Lower leg skin (tissue), 4 donors: ENCODE measurements at places on chromosomes 16 and 17. TPM values are rescaled to one million over a fixed set of nuclear protein-coding genes. Genes with fewer than 3 reads are reported as not detected.

SHISA9 gene
- total RNA-seq: 0.30 TPM

CSH1 gene
- not detected for total RNA-seq

CCDC40 gene
- 1.2 TPM for total RNA-seq

RNF222 gene
- 15.3 TPM for total RNA-seq

DNA sequence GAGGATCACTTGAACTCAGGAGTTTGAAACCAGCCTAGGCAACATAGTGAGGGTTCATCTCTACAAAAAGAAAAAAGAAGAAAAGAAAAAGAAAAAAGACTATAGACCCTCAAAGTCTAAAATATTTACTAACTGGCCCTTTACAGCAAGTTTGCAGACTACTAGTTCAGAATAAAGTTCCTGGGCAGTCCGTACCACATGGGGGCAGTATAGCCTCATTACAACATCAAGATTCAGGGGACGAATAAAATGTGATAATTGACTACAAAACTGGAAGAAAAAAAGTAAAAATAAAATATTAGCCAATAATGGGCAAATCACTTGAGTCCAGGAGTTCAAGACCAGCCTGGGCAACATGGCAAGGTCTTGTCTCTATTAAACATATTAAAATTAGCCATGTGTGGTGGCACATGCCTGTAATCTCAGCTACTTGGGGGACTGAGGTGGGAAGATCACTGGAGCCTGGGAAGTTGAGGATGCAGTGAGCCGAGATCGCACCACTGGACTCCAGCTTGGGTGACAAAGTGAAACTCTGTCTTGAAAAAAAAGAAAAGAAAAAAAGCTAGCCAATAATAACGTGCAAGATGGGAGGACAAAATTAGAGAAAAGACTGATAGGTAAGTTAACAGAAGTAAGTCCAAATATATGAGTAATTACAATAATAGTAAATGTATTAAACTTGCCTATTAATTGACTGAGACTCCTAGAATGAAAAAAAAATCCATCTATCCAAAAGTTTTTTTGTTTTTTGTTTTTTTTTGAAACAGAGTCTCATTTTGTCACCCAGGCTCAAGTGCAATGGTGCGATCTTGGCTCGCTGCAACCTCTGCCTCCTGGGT, 129.4 kb upstream of the SEC14L1 start:
- DNase-seq: no peak

DNA sequence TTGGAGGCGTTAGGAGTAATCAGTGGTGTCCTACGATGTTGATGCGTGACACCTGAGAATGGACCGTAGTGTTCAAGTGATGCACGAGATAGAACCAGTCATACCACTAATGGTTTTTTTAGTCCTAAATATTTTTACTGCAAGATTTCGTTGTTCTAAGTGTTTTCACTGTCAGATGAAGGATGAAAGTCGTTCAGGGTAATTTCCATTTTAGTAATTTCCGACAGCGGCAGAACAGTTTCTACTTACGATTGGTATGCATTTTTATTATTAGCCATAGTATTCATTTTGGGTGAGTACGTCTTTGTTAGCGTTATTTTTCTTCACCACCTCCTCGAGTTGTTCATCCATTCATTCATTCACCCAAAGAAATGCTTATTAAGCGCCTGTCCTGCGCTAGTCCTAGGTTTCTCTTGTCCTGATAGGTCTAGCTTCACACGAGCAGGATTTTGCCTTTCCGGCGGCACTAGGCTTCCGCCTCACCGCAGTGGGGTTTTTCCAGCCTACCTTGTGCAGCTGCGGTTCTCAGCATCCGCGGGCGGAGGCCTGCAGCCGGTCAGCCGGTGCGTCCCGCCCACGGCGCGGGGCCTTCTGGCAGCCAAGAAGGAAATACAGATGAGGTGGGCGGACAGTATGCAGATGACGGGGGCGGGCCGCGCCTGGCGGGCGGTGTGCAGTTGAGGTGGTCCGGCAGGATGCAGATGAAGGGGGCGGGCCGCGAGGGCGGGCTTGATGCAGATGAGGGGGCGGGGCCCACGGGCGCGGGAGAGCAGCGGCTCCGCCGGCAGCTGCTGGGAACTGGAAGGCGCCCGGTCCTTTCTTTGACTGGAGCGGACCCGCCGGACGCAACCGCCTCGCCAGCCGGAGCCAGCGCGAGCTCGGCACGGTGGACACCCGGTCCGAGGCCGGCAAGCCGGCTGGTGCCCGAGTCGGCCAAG, 146.4 kb downstream of the SPECC1 start:
- peak; percentile 94 for DNase-seq

ANKFN1 gene
- total RNA-seq: 3.1 TPM

TPPP3 gene
- 118 TPM for total RNA-seq

PIK3R5 gene
- 10.7 TPM for total RNA-seq

GRCh38 chr17:302300-302698, 50.3 kb downstream of the RPH3AL start:
- DNase-seq: no peak

- no peak for DNase-seq
Observed at GRCh38 chr16:12826559-12826958, 22.9 kb upstream of the CPPED1 start.

DNA sequence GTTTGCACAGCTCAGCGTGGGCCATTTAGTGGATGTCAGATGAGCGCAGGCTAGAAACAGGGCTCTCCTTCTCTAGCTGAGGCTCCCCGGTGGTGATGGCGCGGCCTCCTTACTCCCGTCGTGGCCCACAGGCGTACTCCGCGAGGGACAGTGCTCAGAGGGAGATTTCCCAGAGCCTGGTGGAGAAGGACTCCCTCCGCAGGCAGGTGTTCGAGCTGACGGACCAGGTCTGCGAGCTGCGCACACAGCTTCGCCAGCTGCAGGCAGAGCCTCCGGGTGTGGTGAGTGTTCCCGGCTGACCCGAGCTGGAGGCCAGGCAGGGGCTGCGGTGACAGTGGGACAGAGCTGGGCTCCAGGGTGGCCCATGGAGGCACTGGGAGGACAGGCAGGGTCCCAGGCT, 21.4 kb downstream of the CARD14 start:
- DNase-seq: no peak

NUPR1 gene
- 87.6 TPM for total RNA-seq

DNA sequence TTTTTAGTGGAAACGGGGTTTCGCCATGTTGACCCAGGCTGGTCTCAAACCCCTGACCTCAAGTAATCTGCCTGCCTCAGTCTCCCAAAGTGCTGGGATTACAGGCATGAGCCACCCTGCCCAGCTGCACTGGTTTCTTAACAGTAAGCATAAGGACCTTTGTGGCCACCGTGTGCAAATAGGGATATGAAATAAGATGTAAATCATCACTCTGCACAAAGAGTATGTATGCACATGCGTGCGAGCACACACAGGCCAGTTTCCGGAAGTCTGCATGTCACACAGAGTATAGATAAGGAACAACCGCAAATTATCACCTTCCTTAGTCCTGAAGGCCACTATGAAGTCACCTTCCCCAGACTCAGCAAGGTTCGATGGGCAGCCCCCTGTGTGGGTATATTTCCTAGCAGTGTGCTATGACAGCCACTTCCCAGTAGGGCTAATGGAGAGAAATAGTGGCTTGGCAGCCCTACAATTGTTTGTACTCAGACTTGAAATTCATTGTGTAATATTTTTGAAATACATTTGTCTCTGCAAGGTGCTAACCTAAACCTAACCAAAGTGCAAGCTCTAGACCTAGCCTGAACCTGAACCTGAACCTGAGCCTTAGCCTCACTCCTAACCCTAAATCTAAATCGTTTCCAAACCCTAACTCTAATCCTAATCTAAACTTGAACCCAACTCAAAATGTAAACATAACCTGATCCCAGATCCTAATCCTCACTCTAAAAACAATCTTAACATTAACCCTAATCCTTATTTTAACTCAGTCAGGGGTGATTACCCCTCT, 48.4 kb upstream of the SKAP1 start:
- DNase-seq: no peak

- no peak for DNase-seq
Observed at GRCh38 chr16:57166951-57167350, 18.9 kb downstream of the PSME3IP1 start.

DNA sequence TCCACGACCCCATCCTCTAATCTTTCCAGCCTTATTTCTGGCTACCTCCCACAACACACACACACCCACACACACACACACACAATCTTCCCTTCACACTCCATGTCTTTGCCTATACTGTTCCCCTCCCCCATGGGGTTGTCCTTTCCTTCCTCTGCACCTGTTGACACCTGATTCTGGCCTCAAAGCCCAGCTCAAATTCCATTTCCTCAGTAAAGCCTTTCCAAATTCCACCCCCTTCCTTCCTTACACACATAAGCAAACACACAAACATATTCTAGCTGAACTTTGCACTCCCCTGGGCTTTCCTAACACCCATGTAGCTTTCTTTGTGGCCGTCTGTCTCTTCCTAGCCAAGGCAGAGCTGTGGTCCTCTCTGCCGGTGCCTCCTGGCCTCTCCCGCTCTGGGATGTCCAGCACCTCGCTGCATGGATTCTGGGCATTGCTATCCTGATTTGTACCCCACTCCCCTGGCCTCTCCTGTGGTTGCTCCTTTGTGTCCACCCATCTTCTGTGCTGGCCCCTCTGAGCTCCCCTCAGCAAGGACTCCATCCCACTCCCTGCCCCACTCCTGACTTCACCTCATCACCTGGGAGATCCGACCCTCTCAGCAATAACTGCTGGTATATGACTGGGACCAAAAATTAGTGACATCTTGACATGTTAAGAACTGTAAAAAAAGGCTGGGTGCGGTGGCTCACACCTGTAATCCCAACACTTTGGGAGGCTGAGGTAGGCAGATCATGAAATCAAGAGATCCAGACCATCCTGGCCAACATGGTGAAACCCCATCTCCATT, 8.4 kb upstream of the SRCIN1 start:
- no peak for DNase-seq

KCNH6 gene
- total RNA-seq: 0.29 TPM

DNA sequence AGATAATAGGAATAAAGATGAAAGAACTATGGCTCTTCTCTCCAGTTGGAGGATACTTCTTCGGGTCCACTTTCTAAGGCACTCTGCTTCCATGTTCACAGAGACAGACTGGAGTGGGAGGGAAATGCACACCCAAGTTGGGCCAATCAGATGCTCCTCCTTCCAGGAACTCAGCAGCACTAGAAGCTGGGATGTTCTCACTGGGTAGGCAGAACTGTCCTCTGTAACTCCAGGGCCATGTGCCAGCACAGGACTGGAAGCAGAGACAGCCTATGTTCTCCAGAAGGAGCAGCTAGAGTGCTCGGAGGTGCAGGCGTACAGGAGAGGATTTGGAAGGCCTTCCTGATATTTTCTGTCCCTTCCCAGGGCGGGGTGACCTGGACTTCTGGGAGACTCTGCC, 49.9 kb upstream of the SREBF1 start:
- no peak for DNase-seq

DNA sequence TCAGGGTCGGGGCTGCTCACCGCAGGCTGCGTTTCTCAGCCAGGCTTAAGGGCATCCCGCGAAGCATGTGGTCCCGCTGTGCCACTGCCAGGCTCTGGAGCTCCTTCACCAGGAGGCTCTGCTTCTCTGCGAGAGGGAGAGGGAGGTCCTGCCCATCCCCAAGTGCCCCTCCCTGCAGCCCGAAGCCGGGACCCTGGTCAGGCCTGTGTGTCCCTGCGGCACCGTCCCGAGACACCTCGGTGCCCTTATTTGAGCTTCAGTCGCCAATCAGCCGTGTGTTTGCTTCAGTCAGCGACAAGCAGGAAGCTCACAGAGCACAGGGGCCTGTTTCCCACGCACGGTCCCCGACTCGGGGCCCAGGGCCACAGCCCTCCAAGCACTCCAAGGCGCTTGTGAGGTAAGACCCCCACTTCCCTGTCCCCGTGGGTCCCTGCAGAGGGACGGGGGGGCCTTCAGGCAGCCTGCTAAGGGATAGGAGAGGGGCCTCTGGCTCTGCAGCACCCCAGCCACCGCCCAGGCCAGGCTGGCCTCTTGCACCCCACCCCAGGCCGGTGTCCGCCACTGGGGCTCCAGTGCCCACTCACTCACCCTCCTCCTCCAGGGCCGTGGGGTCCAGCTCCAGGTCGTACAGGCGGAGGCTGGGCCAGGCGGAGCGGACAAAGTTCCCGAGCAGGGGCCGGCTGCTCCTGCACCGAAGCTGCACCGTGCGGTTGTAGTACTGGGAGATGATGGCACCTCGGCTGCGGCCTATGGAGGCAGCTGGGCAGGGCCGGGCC, 3.2 kb downstream of the TMC6 start:
- DNase-seq: no peak

DNA sequence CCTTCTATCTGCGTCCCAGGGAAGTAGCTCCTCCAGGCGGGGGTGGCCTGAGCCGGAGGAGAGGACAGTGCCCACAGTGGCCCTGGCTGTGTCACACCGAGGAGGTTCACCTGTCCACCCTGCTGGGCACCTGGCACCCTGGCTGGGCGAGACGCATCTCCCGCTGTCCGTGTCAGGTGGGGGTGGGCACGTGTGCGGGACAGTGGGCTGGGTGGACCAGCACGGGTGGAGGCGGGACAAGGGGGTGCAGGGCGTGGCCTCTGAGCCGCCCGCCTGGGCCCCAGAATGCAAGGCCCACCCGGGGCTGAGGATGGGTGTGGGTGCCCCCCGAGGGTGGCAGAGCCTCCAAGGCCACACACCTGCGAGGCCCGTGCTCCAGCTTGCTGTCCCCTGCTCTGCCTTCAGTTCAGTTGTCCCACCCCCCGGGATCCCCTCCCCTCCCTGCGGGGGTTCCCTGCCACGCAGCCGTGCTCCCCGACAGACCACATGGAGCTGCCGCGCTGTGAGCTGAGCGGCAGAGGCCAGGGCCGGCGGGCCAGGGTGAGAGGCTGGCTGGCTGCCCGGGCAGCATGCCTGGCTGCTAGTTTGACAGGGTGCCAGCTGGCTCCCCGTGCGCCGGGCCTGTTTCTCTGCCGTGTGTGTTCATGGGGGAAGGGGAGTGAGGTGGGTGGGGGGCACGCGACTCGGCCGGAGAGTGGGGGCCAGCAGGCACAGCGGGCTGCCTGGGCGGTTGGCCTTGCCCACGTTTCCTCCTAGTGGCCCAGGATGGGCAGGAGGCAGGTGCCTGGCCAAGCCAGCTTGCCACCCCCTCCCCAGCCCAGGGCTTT, 33.9 kb downstream of the BAHCC1 start:
- DNase-seq: no peak

RGS9 gene
- 6.0 TPM for total RNA-seq

DNA sequence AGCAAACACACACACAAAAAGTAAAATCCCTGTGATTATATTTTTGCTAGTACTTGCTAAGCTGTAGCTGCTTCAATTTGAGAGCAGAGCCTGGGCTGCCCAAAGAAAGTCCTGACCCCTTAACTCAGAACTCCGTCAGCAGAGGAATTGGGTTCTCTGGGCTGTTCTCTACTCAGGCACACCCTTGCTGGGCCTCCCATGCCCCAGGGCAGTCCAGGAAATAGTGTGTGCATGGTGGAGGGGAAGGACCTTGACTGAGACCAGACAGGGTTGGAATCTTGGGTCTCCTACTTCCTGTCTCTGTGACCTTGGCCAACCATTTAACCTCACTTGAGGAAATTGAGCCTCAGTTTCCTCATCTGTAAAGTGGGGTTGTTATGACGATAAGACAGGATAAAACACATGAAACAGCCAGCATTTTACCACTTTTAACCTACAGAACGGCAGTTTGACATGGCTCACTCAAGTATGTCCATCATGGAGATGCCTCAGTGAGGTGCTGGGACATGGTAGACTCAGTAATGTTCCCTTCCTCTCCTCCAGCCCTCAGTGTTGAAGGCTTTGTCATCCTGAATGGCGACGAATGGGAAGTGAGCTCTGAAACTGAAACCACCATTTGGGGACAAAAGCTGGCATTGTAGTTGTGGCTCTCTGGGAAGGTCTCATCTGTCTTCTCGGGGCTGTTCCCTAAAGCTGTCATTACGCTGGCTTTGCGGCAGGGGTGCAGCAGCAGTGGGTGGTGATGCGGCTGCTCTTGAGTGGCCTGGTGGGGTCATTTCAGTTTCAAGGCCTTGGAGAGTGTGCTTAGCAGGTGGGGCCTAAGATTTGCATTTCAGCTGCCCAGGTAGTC, 74.9 kb downstream of the CMIP start:
- no peak for DNase-seq
